Right hindlimb (tissue), 1 donor: ENCODE measurements at places on chromosomes 5 and 9.

DNA sequence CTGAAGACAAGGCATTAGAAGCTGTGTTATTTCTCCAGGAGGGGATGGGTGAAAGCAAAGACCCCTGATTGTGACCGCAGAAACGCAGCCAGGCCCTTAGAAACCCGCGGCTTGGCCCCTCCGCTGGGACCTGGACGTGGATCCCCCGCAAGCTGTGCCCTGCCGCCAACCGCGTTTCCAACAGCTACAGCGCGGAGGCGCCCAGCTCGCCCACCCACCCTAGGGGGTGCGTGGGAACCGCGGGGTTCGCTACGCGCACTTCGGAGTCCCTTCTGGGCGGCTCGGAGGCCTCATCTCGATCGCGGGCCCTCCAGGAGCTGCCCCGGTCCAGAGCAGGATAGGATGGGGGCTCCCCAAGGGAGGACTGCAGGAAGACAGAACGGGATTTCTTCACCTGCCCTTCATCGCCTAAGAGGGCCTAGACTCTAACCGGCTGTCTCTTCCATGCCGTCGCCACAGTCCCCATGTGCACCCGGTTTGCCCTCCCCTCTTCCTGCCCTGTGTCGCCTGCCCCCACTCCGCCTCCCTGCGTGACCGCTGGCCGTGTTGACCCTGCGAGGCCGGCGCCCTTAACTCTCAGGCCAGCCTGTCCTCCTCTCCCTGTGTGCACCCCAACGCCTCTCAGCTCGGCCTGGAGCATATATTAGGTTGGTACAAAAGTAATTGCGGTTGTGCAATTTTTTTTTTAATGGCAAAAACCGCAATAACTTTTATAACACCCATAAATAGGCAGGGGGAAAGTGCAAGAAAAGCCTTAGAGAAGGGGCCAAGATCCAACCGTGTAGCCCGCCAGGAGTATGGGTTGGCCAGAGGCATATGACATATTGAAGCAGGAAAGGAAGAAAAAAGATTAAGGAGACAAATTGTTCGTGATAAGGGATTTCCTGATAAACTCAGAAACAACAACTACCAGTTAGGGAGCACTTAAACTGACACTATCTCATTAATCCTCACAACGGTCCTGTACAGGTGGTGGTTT, 68.1 kb upstream of the FREM1 start:
- no peak for DNase-seq

- DNase-seq: no peak
Observed at GRCh38 chr5:132116072-132116471, 42.5 kb downstream of the CSF2 start.

DNA sequence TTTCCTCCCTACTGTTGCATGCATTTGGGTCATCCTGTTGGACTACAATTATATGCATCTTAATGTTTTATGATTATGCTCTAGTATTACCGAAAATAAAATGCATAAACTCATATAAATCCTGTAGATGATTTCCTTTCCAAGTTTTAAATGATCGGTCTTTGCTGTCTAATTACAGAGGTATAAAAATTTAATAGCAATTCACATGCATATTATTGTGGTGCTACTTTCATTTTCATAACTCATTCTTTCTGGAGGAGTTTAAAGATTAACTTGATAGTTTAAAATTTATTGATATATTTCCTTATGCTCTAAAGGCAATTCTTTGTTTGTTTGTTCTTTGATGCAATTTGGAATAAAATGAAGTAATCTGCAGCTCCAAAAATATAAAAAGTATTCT, 1475.1 kb downstream of the MAT2B start:
- no peak for DNase-seq

DNA sequence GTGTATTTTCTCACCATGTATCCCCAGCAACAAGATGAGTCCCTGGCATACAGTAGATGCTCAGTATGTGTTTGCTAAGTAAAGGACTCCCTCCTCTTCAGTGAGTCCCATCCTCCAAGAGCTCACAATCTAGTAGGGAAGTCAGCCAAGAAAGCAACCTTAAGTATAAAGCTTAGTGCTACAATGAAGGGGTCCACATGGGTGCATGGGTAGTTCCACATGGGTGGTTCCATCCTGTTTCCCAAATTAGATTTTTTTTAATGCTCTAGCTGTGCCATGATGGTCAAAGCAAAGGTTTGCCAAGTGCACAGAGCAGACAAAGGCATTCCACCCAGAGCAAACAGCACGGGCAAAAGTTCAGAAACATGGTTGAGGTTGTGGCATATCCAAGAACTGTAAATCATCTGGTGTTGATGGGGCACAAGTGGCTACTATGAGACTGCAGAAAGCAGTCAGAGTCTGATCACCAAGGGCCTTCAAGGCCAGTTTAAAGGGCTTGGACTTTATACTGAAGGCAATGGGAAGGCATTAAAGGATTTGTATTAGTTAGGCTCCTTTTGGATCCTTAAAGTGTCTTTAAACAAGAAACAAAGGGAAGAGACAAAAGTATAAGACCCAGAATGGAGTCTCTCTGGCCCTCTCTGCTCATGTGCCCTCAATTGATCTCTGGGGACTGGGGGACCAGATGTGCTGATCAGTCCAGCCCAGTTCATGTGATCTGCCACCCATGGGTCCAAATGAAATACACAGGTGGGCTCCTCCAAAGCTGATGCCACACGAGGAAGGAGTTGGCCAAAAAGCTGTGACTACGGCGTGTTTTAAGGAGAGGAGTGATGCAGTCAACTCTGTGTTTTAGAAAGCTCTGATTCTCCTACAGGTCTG, 9.0 kb upstream of the CPLX2 start:
- DNase-seq: no peak

- no peak for DNase-seq
Observed at GRCh38 chr5:26535215-26535614, 503.2 kb downstream of the CDH9 start.
